ENCODE measurements at places on chromosomes 5 and 9.
A peak's percentile ranks its signal among the peaks of the same experiment; 100 is the strongest.

DNA sequence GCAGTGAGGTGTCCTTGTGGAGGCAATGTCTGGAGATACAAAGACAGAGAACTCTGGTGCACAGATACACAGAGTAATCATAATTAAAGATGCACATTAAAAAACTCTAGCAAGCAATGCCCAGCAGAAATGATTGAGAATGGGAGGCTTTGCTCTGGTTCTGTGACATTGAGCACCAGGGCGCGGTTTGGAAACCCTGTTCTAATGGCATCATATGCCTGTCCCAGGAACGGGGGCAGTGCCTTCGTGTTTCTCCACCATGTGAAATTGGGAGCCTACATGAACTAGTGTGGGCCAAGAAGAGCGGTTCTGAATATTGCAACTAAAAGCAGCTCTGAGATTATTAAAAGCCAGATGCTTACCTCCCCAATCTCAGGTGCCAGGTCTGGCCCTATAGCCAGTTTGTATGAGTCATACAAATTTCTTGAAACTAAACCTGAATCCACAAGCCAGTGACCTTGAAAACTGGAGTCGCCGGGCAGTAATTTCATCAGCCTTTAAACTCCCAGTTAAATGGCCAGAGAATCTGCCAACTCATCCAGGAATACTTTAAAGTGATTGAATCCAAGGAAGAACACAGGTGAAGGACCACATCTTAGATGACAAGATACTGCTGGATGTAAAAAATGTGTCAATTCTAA is 22.2 kb upstream of the CTSL start:
- DNase-seq = no peak

DNA sequence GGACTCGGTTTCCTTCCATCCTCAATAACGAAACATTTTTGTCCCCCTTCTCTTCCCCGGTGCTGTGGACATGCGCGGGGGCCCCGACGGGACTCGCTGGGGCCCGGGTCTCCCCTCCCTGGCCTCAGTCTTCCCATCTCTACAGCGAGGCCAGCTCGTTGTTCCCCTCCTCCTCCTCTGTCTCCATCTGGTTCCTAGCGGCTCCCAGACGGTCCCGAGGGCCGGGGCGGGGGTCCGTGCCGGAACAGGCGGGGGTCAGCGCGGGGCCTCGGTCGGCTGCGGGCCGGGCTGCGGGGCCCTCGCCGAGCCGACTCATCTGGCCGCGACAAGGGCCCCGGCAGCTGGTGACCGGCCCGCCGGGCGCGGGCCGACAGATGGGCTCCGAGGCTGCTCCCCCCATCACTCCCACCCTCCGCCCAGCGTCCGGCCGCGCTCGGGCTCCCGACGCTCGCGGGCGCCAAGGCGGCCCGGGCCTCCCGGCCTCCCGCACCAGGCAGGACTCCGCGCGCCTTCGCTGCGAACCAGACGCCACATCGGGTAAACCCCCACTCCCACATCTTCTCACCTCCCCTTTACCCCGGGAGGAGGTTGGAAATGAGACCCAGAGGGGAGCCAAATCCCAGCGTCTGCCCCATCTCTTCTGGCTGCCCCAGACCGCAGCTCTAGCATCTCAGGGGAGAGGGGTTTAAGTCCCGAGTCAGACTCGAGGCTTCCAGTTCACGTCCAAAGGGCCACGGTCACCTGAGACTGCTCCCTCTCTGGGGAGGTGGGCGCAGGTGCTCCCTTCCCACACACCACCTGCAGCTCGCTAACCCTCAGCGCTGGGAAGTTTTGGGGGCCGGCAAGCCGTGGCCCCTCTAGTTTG is 8.1 kb downstream of the BARHL1 start:
- no peak for DNase-seq

- DNase-seq = peak; percentile 41
Observed at GRCh38 chr5:123813937-123814624, 302.1 kb downstream of the CSNK1G3 start.

GRCh38 chr9:36893184-36893583 is 140.9 kb downstream of the PAX5 start:
- no peak for DNase-seq

- DNase-seq = no peak
Observed at GRCh38 chr5:88364991-88365390, 96.3 kb upstream of the TMEM161B start.
